Uterus (tissue), 4 donors: ENCODE measurements at places on chromosomes 16 and 17.

DNA sequence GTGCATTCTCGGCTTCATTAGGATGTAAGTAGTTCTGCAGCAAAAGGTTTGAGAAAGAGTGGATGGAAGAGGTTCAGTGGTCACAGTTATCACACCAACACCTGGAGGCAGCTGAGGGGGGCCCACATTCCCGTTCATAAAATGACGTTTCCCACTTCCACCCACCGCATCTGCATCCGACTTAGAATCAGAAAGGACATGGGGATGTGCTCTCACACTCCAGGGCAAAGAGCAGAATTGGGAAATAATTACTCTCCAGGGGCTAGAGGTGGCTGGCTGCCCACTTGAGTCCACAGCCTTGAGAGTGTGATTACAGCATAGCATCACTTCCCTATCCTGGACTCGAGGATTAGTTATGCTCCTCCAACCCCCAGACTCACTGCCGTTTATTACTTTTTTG is 122.0 kb downstream of the CPPED1 start:
- DNase-seq = no peak

DNA sequence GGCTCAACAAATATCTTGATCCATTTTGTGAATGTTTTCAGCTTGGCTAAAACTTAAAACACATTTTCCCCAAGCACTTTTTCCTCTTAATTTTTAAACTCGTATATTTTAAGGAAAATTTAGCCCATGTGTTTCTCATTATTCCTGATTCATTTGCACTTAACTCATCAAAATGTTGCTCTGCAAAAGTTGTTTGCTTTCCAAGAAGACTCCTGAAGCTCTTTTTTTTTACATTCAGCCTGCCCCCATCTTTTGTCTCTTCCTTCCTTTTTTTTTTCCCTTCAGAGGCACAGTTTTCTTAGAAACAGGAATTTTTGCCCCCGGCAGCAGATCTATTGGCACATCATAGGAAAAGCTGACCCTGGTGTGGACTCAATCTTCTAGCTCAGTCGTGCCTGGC is 155.0 kb upstream of the SALL1 start:
- DNase-seq = no peak

- no peak for DNase-seq
Measured at GRCh38 chr16:66161942-66162341, 204.5 kb upstream of the CDH5 start.

- DNase-seq = peak; percentile 86
Measured at GRCh38 chr16:85436636-85437165, 176.4 kb upstream of the GSE1 start.

DNA sequence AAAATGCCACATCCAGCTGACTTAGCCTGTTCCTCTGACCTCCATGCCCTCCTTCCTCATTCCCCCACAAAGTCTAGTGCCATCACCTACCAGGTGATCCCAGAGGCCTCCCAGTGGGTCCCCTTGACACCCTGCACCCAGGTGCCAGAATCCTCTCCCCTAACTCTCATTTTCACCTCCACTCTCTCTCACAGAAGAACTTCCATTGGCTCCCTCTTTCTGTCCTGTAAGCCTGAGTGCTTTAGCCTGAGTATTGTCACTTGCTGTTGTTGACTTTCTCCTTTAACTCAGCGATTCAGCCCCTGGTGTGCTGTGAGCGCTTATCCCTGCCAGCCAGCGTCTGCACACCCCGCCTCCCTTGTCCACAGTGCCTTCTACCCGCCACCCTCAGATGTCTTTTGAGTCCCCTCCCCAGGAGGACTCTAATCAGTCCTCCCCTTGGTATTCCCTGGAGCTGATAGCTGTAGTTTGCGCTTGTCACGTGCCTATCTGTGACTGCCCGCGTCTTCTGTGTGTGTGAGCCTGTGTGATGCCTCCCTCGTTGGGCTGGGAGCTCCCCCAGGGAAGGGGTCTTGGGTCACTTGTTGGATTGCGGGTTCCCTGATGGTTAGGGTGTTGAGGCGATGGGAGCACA is 31.9 kb downstream of the ARHGAP23 start:
- DNase-seq = no peak

DNA sequence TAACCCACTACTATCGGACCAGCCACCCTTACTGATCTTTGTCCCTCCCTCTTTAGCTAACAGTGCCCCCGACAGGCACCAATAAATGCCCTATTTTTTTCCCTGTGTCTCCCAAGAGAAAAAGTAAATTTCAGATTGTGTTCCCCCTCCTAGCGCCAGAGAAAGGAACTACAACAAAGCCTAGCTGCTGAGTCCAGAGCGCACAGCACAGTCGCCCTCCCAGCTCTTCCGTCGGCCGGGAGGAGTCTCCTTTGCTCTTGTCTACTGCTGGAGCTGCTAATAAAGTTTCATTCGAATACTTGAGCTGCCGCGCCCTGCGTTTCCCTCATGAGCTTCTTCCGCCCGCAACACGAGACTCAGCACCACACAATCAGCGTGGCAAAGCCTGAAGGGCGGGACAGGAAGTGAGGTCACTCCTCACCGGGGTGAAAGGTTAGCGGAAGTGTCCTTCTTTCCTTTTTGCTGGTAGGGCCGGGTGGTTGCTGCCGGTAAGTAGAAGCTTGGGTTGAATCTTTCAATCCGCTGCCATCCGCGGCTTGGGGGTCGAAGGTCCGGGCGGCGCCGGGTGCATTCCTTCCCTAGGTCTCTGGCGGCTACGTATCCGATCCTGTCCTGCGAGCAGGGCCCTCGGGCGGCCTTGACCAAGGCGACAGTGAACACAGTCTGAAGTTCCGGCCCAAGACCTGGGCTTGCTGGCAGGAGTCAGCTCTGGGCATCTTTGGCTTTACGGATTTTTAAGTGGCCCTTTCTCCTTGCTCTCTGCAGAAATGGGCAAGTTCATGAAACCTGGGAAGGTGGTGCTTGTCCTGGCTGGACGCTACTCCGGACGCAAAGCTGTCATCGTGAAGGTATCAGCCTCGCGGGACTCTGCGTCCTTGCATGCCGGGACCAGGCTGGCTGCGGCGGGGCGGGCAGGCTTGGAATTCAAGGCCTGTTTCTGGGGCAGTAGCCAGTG is at the start of gene RPL27:
TSS of gene RPL27 (plus strand) at position 436 of the 955 bp plus-strand sequence. CDS start at position 768, 332 bp downstream.
- peak; percentile 99 for DNase-seq

DNA sequence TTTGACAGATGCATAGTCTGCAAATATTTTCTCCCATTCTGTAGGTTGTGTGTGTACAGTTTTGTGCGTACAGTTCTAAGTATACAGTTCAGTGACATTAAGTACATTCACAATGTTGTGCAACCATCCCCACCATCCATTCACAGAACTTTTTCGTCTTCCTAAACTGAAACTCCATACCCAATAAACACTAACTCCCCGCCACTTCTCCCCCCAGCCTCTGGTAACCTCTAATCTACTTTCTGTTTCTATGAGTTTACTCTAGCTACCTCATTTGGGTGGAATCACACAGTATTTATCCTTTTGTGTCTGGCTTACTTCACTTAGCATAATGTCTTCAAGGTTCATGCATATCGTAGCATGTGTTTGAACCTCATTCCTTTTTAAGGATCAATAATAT is 14.3 kb downstream of the PIK3R5 start:
- no peak for DNase-seq

DNA sequence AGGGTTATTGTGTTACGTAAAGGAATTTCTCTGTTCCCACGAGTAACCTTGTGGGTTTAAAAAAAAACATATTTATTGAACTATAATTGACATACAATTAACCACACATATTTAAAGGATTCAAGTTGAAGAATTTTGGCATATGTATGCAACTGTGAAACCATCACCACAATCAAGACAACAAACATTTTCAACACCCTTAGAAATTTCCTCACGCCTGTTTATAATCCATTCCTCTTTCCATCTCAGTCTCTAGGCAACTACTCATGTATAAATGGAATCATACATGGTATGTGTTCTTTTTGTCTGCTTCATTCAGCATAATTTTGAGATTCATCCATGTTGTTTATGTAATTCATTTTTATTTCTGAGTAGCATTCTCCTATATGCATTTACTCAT is 104.0 kb downstream of the MRTFB start:
- no peak for DNase-seq

DNA sequence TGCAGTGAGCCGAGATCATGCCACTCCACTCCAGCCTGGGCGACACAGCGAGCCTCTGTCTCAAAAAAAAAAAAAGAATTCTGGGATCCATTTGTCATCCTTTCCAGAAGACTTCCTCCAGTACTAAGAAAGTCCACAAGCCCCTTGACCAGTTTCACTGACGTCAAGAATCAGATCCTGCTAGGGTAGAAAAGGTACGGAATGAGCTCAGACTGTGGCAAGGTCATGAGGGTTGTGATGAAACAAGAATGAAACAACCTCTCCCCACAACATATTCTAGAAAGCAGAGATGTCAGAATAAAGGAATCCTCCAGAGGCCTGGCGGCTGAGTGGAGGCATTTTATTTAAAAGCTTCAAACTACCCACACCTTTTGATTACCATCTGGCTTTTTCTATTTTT is 29.9 kb downstream of the TRAF4 start:
- no peak for DNase-seq

GRCh38 chr17:81687770-81688541 is 4.1 kb downstream of the HGS start:
- no peak for DNase-seq

DNA sequence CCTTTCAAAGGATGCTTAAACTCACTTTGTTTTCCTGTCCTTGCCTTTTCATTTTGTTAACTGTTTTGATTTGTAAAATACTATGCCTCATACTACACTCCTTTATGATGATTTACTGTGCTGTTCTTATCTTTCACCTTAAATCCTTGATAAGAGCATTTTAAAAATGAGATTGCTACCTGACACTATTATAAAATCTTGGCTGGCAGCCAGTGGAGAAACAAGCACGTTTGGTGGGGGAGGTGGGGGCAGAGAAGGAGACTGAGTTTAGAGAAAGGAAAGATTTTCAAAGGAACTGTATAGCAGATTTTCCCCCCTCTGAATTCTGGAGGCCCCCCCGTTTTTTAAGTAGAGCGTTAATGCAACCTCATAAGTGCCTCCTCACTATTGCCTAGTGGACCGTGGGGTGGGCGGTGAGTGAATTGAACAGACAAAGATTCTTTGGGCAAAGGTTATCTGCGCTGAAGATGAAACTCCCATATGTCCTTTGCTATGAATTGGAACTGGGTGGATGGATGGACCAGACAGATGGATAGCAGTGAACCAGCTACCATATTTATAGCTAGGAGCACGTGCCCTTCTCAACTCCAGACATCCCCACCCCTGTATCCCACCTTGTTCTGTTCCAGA is 200.2 kb downstream of the CCDC182 start:
- no peak for DNase-seq

DNA sequence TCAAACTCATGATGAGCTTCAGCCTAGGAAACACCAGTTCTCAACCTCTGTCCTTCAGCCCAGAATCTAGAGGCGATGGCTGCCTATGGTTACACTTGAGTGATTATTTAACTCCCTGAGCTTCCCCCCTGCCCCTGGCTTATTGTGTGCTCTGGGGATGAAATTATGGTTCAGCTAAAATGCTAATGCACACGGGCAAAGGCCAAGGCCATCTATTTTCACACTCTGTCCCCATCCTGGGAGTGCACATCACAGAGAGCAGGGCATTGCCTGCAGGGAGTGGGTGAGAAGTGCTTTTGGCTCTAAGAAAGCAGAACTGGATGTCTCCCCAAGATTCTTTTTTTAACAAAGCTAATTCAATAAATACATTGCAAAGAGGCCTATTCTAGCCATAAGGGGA is 21.6 kb upstream of the CACNG5 start:
- no peak for DNase-seq

DNA sequence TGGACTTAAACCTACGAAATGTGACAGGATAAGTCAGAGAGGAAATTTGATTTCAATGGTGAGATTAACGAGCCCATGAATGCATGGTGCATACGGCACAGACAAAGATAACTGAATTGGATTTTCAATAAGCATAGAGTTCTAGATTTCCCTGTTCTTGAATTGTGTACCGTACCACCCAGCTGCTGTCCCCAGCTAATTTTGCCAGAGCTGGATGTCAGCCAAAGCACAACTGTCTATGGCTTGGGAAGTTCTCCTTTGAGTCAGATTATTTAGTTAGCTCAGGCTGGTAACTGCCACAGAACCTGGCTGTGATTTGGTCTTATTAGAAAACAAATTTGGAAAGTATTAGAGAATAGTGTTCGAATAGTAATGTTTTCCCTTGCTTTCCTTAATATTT is 143.1 kb downstream of the CDH13 start:
- DNase-seq = no peak

GRCh38 chr17:39208893-39209292 is 8.8 kb downstream of the RPL19 start:
- no peak for DNase-seq

DNA sequence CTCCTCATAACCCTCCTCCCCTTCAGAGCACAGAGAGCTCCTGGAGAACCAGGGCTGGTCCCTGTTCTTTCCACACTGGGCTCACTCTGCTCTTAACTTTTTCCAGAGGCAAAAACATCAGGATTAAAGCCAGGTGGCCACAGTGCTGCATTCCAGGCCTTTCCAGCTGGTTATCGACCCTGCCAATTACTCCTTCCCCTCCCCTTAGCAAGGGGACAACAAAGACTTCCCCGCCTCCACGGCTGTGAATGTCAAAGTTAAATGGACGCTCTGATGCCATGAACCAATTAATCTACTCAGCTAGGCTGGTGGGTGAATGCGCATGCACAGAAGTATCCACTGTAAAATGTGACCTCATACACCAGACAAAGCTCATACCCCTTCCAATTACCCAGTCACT is 23.1 kb downstream of the ACLY start:
- peak; percentile 78 for DNase-seq

DNA sequence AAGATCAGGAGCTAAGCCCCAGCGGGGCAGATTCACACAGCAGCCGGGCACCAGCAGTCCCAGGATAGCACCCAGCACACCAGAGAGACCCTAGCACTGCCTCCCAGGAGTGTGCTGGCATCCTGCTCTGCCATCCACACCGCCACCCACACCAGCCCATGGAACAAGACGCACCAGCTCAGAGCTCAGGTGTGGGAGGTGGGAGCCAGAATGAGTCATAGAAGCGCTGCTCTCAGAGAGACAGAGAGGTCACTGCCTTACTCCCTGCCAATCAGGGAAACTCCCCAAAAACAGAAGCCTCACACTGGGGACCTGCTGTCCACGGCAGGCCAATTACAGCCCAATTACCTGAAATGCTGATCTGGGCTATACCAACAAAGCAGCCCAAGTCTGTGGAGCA is 64.9 kb downstream of the CDYL2 start:
- no peak for DNase-seq

DNA sequence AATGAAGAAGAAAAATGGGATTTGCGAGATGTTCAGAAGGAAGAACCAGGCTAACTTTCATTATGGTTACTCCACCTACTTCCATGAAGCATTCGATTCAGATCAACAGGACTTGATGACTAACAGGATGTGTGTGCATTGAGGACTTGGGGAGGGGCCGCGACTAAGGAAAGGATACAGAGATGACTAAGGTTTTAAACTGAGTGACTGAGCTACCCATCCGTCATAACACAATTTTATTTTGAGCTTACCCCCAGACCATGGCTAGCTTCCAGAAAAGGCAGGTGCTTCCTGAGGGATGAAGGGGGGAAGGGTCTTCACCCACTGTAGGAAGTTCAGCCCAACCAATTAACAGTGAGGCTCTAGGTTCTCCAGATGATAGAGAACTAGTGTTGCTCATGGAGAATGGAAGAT is 2.5 kb upstream of the CDYL2 start:
- DNase-seq = no peak
